ENCODE measurements at places on chromosomes 6 and 20.

GRCh38 chr6:43992126-43992663 is 135.1 kb downstream of the MRPL14 start:
- no peak for DNase-seq

DNA sequence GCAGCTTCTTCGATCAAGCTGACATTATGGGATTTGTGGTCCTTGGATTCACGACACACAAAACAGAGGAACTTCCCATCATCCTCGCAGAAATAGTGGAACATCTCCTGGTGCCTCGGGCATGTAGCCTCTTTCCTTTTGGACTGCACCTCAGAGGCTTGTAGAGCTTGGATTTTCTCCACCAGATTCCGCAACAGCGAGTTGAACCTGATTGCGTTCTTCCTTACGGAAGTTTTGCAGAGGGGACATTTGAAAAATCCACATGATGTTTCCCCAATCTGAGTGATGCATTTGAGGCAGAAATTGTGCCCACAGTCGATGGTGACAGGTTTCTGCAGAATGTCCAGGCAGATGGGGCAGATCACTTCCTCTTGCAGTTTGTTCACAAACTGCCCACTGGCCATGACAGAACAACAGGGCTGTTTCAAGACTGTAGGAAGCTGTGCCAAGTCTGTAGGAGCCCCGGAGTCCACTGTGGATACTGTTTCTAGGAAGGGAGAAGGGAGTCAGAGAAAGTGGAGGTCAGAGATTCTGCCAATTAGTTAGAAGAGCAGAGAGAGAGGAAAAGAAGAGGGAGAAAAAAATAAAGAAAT is 392 bp downstream of the TRIM31 start:
- DNase-seq, result no peak

DNA sequence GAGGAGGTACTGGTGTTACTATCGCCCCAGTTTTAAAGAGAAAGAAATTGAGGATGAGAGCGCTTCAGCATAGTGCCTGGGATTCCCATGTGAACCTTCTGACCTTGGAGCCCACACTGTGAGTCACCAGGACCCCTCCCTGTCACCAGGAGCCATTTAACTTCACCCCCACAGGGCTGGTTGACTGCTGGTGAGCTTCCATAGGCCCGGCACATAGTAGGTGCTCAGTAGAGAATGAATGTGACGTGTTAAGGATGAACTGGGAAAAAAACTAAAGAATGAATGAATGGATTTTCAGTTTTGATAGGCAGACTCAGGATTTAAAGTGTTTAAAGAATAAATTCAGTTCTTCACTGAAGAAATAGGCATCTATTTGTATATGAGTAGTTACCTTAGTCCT is 53.3 kb upstream of the KIF25 start:
- DNase-seq, result no peak

GRCh38 chr6:42257063-42257462 is 39.4 kb upstream of the MRPS10 start:
- DNase-seq, result no peak

DNA sequence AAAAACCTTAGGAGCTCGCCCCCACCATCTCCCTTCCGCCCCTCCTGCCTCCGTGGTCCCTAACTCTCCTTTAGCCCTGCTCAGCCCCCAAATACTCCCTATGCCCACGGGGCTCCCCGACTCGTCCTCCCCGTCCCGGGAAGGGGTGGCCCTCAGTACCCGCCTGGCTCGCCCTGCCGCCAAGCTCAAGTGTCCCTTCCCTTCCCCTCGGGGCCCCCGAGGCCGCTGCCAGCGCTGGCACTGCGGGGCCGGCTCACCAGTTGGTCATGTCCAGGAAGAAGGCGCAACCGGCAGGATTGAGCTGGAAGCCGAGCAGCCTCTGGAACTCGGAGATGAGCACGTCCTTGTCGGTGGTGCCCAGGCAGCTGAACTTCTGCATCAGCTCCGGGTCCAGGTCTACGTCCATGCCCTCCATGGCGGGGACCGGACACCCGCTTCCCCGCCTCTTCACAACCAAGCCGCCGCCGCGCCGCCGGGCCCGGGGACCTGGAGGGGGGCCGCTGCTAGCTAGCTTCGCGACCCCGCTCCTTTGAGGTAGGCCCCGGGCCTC is 303 bp downstream of the ILRUN start:
- no peak for DNase-seq

DNA sequence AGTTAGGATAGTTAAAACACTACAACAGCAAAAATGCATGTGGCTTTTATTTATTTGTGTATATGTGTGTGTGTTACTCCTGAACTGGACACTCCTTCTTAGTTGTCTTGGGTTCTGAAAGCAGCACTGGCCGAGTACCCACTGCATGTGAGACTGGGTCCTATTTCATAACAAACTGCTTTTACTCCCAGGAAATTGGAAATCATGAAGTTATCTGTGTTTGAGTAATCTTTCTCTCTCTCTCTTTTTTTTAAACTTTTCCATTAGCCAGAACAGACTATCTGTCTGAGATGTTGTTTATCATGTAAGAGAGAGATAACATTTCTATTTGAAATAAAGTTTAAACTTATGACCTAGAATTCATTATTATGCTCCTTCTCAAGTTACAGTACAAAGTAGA is 110.4 kb downstream of the LIN28B start:
- no peak for DNase-seq

GRCh38 chr6:75205776-75206575 is at the start of gene COL12A1:
Gene COL12A1 (minus strand): TSS chr6:75206053. CDS start chr6:75202792, 3,261 bp downstream.
- no peak for DNase-seq

DNA sequence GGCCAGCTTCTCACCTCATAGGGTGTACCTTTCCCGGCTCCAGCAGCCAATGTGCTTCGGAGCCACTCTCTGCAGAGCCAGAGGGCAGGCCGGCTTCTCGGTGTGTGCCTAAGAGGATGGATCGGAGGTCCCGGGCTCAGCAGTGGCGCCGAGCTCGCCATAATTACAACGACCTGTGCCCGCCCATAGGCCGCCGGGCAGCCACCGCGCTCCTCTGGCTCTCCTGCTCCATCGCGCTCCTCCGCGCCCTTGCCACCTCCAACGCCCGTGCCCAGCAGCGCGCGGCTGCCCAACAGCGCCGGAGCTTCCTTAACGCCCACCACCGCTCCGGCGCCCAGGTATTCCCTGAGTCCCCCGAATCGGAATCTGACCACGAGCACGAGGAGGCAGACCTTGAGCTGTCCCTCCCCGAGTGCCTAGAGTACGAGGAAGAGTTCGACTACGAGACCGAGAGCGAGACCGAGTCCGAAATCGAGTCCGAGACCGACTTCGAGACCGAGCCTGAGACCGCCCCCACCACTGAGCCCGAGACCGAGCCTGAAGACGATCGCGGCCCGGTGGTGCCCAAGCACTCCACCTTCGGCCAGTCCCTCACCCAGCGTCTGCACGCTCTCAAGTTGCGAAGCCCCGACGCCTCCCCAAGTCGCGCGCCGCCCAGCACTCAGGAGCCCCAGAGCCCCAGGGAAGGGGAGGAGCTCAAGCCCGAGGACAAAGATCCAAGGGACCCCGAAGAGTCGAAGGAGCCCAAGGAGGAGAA is 10.5 kb downstream of the GNAS-AS1 start:
- DNase-seq, result no peak

DNA sequence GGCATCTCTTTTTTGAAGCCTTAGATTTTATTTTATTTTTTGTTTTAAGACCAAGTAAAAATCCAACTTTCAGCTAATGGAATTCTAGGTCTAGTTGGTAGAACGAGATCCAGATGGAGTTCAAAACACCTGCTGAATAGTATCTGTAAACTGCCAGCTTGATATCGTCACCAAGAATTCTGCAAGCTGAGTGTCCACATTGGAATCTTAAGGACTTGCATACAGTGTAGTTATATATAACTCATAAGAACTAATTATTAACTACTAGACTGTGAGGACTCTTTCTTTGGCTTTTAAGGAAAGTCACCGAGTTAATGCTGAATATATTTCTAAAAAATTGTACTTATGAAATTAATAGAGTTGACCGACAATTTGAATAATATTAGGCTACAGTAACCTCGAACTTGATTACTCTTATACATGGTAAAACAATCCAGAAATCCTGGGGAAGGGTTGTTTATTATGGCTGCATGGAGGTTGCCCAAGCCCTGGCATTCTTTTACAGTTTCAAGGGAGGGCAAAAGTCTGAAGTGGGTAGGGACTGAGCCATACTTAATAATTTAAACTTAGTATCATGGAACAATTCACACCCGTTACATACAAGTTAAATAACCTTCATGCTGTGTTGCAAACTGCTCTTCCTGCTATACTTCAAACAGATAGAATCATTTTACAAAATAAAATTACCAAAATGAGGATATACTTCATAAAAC is 553.9 kb downstream of the PTPRT start:
- no peak for DNase-seq

DNA sequence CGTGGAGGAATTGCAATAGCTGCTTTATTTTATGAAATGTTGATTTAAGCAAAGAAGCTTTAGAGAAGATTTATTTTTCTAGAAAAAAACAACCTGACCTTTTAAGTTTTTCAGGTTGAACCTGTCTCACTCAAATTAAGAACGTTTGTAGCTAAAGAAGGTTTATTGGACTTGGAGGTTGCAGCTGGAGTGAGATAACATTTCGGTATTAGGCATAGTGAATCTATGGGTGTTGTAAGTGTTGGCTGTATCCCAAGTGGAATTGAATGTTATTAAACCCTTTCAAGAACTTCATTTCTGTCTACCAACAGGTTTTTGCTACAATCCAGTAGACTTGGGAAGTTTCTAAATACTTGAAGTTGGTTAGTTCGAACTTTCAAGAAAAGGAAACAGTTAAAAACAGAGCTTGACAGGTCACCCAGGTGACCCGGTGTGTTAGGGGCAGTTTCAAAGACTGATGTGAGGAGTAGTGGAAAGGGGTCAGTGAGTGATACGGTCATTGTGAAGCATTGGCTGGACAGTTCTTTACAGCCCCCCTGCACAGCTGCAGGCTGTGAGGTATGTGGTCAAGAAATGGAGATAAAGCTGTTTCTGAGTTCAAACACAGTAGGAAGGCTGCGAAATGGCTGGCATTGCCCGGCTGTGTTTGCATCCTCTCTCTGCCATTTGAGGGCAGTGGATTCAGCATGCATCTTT is 2.4 kb upstream of the TBCC start:
- no peak for DNase-seq

DNA sequence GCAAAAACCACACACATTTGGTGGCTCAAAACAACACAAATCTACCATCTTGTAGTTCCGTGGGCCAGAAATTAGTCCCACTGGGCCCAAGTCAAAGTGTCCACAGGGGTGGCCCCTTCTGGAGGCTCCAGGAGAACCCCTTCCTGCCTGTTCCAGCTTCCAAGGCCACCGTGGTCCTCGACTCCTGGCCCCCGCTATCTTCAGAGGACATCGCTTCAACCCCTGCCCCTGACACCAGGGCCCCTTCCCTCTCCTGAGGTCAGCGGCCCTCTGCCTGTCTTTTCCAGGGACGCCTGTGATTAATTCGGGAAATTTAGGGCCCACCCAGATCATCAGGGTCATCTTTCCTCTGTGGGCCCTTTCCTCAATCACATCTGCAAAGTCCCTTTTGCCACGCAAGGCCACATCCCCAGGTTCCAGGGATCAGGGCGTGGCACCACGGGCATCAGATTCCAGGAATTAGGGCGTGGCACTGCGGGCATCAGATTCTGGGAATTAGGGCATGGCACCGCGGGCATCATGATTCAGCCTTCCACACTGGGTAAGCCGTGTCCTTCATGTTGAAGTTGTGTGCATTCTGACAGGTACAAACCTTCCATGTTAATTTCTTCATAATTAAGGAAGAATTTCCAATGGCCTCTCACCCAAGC is 59.9 kb upstream of the SMOC2 start:
- no peak for DNase-seq

- DNase-seq, result no peak
Observed at GRCh38 chr20:47934761-47935160, 149.5 kb upstream of the SULF2 start.

DNA sequence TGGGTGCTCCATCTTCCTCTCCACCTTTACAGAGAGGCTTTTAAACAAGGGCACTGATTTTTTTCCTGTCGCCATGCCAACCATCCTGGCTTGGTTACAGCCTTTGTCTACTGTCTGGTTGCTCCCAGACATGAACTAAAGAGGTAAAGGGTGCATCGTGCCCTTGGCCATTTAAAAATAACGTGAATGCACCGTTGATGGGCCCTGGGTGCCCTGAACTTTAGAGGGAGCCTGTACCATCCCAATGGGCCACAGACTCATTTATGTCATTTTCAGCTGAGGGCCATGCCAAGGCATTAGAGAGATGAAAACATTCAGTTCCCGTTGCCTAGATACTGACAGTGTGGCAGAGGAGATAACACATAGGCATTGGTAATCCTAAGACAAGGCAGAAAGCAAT is 23.3 kb downstream of the TMC2 start:
- DNase-seq, result no peak

All from T-helper 1 cell (primary cell).